ENCODE measurements at places on chromosomes 3 and 15.

DNA sequence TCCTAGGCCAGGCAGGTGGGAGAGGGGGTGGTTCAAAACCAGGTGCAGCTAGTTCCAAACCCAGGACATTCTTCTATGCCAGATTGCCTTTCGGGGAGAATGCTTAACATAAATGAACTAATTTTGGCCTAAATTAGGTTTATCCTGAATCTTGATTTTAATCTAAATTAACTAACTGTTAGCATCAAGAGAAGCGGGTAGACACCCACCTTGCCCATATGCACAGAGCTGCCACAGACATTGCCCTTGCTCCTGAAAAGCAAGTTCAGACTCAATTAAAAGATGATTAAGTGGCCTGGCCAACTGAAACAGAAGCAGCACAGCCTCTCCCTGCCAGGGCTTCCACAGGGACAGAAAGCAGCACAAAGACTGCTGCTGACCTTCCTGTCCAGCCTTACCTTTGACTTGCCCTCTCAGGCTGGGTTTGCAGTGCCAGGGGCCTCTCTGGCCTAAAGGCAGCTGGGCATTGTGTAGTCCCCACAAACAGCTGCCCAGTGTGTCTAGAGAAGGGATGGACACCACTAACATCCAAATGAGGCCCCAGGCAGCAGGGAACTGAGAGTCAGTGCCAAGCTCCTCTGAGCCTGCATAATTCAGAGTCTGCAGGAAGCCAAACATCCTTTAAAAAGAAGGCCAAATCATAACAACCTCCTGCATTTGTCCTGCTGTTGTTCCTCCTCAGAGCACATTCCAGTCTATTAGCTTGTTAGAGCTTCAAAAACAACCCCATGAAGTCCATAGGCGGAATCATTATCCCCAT, 15.4 kb upstream of the OXTR start:
- no peak for DNase-seq

GRCh38 chr3:196979545-196979944, 10.9 kb upstream of the PIGZ start:
- no peak for DNase-seq

GRCh38 chr15:85685356-85685755, 109.4 kb downstream of the KLHL25 start:
- no peak for DNase-seq

GRCh38 chr15:26242565-26243071, 379.5 kb upstream of the ATP10A start:
- no peak for DNase-seq

- DNase-seq = no peak
These were observed 1.4 kb downstream of the PTPRG start for GRCh38 chr3:61562721-61563312.

- DNase-seq = no peak
These were observed 182.3 kb upstream of the LINGO1 start for GRCh38 chr15:77815015-77815414.

GRCh38 chr3:155001289-155002010, 78.7 kb upstream of the MME start:
- DNase-seq = no peak

DNA sequence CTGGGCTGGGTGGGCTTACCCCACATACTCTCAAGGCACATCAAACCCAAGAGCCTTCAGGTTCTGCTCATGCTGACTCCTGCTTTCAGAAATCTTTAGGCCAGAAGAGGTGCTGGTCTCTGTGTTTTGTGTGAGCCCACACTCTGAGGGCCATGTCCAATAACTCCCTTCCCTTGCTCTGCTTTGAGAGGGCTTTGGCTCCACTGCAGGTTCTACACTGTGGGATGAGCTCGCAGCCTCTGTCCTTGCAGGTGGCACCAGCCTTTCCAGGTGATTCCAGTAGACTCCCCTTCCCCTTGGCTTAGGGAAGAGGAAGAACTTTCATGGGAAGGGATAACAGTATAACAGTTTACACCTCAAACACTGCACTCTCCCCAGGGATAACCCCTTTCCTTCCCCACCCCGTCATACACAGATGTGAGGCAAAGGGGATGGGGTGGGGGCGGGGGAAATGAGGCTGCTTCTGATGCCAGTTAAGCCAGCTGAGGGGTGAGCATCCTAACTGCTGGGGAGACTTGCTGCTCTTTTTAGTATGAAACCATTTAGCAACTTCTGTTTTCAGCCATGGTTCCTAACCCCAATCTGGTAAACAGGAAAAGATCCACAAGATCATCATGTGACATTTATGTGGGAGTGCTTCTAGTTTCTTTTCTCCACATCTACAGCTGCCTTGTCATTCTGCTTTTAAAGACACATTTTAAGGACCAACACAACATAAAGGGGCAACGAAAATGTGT, 262.4 kb downstream of the SLC9A9 start:
- no peak for DNase-seq

- no peak for DNase-seq
These were observed 43.6 kb downstream of the ROBO1 start for GRCh38 chr3:79724206-79724605.

GRCh38 chr3:67856718-67857117, 202.3 kb upstream of the SUCLG2 start:
- DNase-seq = no peak

DNA sequence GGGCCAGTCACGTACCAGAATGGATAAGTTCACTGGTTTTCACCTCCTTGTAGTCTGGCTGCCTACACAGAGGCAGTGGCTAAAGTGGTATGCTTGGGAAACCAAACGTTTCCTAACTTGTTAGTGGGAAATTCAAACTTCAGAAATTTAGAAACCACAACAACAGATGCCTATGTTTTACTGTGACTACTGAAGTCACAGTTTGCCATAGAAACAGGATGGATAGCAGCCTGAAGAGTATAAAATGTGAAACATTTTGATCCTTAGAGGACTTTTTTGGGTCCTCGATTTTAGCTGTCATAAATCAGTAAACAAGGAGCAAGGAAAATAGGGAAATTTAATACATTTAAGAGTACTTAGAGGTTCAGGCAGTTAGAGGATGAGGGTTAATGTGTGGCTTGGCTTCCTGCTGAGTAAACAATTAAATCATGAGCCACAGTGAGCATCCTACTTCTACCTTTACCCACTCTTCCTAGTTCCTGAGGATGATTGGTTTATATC, 48.6 kb downstream of the CMSS1 start:
- no peak for DNase-seq

DNA sequence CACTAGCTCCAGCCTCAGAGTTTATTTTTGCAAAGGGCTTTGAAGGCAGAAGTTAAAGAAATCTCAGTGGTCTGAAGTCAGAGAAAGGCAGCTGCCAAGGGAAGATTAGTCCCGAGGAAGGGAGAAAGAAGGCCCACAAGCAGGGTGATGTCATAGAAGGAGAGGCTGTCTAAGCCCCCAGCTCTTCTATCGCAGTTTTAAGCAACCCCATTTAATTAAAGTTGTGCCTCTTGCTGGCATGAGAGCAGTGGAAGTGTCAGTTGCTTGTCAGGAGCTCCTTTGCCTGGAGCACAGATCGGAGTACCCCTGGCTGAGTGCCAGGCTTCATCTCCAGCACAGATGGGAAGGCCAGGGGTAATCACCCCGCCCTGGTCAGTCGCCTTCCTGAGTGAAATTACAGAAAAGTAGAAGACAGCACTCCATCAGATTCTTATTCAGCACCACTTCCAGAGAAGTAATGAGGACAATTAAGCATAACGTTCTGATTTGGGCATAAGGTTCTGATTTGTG, 530.7 kb downstream of the EPHB1 start:
- DNase-seq = no peak

DNA sequence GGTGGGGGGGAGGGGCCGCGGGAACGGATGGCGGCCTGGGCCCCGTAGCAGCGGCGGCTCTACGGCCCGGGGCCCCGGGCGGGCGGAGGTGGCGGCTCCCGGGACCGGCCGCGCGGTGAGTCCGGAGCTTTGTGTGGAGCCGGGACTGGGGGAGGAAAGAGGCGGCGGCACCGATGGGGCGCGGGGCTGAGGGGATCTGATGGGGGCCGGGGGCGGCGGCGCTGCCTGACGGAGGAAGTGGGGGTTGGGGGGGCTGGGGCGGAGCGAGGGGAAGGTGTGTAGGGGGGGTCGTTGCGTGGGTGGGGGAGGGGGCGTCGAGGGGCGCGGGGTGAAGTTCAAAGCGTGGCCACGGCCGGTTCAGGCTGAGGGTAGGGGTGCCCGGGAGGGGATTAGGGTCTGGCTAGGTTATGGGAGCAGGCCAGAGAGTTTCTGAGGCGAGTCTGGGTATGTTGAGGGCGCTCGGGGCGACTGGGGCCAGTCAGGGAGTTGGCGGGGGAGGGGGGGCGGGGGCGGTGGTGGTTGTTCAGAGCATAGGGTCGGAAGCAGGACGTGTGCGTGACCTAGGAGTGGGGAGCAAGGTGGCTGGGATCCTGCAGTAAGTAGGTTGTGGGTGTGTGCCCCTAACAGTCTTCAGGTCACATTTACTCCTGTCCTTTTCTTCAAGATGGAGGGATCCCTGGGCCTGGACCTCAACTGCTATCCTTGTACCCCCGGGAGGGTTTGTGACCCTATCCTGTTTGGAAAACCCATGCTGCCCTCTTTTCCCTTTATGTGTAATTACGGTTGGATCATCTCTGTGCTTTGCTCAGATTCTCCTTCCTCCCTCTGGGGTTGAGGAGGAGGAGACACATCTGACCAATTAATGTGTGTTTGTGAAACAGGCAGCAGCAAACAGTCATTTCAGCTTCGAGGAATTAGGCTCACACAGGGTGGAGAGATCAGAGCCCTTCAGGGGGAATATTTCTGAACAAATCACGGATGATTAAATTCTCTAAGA, 644 bp downstream of the ZNF609 start:
- DNase-seq = no peak

GRCh38 chr3:132159145-132159544, 124.3 kb upstream of the CPNE4 start:
- DNase-seq = no peak

DNA sequence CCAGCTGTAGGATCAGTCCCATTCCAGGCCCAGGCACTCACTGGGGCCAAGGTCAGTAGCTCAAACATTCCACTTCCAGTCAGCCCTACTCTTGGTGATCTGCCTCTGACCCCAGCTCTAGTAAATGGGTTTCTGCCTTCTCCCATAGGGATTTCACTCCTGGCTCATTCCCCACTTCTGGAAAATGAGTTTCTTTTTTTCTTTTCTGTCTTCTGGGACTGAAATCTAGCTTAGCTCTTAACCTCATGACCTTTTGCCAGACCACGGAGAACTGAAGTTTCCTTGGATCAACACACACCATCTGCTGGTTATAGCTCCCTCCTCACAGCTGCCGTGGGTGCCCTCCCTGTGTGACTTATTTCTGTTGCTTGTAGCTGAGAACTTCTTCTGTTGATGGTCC, 21.3 kb downstream of the MME start:
- DNase-seq = no peak

GRCh38 chr3:23493889-23494288, 290.8 kb downstream of the UBE2E2 start:
- no peak for DNase-seq

GRCh38 chr3:165895919-165896318, 58.7 kb upstream of the BCHE start:
- DNase-seq = no peak

DNA sequence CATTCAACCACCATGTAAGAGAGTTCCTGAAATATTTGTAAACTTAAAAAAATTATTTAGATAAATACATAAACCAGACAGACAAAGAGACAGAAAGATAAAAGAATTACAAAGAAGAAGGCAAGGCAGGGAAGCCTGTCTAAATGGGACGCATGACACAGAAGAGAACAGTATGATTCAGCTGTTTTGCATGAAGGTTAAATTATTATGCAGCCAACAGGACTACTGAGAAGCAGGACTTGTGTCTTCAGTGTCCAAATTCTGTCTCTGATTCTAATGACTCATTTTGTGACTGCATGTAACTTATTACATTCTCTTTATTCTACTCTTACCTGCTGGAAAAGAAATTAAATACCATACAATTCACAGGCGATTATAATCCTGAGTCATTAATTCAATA, 340.4 kb upstream of the KCNMB2 start:
- DNase-seq = no peak

DNA sequence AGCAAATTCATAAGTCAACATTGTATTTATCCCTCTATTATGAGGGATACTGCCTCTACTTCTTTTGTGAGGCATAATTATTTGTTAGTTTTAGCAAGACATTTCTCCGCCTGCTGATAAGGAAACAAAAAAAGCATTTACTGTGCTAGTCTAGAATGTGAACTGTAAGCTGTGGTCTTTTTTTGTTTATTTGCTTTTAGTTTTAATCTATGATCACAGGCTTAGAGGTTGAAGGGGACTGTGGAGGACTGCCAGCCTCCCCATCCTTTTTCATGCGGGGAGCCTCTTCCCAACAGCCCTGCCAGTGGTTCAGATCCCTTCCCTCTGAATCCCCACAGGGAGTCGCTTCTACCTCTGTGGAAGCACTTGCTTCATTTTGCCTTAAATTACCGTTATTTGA, 331.0 kb upstream of the ROPN1 start:
- DNase-seq = no peak

DNA sequence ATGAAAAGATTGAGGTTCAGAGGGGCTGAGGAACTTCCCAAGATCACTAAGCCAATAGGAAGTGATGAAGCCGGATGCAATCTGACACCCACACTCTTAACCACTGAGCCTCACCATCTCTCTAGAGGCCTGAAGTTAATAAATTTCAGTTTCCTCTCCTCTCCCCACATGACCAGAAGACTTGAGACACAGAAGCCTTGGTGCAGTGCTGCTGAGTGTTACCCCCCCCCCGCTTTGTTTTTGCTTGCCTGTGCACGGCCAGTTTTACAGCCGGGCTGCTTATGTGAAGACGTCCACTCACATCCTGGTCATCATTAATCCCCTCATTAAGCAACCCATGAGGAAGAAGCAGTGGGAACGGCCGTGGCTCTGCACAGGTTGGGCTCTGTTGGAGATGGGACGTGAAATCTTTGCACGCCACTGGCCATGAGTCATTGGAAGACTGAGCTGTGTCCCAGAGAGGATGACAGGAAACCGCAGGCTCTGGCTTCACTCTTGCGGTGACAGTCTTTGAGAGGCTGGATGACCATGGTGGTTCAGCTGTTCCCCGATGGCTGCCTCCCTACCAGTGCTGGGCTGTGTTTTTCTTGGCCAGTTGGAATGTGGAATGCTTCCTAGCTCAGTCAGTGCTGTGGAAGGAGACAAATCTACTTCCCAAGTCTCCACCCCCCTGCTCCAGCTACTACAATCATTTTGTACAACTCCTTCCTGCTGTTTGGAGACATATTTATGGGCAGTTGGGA, 232.6 kb upstream of the LRTM1 start:
- no peak for DNase-seq

GRCh38 chr3:156148345-156148945, 28.1 kb downstream of the KCNAB1 start:
- DNase-seq = no peak

GRCh38 chr3:87052499-87053260, 61.7 kb upstream of the VGLL3 start:
- no peak for DNase-seq

DNA sequence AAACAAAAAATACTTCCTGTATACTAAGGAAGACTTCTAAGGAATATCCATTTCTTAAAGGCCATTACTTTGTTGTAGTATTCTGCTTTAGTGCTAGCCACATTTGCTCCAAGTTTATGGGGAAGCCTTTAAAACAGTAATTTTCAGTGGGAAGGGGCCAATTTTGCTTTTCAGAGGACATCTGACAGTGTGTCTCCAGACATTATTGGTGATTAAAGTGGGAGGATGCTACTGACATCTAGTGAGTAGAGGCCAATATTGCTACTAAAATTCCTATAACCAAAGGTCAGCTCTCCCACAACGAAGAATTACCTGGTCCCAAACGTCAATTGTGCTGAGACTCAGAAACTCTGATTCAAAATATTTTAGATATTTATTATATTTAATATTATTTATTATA, 24.8 kb downstream of the SLC28A2 start:
- no peak for DNase-seq

Measured in CD4-positive, alpha-beta T cell treated with Interleukin-15 for 1 hour (primary cell).